ENCODE measurements at places on chromosomes 1 and 21.
A peak's percentile ranks its signal among the peaks of the same experiment; 100 is the strongest.

GRCh38 chr1:95927061-95927460 is 693.1 kb downstream of the RWDD3 start:
- DNase-seq, result no peak

GRCh38 chr1:17207966-17208418 is 3.1 kb downstream of the PADI1 start:
- DNase-seq, result peak; percentile 75

DNA sequence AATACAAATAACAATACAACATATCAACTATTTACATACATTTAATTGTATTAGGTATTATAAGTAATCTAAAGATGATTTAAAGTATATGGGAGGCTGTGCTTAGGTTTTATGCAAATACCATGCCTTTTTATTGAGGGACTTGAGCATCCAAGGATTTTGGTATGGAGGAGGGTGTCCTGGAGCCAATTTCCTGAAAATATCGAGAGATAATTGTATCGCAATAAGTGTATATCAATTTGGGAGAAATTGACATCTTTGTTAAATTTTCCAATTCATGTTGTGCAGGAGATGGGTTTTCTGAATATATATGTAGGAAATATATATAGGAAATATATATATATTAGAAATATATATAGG is 63.5 kb downstream of the ATP1A1 start:
- no peak for DNase-seq

- DNase-seq, result no peak
Observed at GRCh38 chr1:211153932-211154331, 20.0 kb upstream of the KCNH1 start.

DNA sequence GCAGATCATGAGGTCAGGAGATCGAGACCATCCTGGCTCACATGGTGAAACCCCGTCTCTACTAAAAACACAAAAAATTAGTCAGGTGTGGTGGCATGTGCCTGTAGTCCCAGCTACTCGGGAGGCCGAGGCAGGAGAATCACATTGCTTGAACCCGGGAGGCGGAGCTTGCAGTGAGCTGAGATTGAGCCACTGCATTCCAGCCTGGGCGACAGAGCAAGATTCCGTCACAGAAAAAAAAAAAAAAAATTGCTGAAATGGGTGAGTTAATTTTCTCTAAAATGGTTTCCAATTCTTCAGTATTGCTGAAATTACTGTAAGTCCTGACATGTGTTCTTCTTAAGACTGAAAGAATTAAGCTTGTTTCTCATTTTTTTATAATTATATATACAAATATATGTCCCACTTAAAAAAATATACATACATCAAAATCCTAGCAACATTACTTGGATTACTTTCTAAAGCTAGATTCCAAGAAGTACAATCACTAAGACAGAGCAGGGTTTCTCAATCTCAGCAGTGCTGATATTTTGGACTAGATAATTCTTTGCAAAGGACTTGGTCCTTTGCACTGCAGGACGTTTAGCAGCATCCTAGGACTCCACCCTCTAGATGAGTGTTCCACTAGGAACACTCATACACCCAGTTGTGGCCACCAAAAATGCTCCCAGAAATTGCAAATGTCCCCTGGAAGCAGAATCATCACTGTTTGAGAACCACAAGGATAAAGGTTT is 24.8 kb downstream of the ZNHIT6 start:
- no peak for DNase-seq

- DNase-seq, result no peak
Observed at GRCh38 chr1:25503551-25504426, 39.6 kb upstream of the LDLRAP1 start.

DNA sequence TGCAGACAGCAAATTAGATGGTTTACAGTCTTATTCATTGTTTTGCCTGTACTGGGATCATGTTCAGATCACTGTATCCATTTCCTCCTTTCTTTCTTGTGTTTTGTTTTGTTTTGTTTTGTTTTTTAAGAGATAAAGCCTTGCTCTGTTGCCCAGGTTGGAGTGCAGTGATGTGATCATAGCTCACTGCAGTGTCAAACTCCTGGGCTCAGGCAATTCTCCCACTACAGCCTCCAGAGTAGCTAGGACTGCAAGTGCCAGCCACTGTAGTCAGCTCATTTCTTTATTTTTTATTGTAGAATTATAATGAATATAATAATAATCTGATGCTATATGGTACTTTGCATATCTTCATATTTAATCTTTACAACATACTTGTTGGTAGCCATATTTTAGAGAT is 403.7 kb upstream of the B3GALT2 start:
- DNase-seq, result no peak

DNA sequence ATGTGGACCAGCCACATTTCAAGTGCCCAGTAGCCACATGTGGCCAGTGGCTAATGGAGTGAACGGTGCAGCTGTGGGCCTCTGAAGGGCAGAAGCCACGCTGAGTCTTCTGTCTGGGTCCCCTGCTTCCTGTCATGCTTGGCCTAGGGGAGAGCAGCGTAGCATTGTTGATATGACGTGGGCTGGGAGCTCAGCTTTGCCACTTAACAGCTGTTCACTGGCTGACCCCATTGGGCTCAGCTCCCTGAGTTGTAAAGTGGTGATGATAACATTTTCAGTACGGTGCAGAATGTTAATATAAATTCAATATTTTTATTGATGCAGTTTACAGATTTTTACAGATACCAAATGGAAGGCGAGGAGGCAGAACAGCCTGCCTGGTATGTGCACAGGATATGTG is 4.5 kb downstream of the PODN start:
- no peak for DNase-seq

GRCh38 chr1:11157867-11158266 is 31.3 kb upstream of the ANGPTL7 start:
- peak; percentile 11 for DNase-seq

DNA sequence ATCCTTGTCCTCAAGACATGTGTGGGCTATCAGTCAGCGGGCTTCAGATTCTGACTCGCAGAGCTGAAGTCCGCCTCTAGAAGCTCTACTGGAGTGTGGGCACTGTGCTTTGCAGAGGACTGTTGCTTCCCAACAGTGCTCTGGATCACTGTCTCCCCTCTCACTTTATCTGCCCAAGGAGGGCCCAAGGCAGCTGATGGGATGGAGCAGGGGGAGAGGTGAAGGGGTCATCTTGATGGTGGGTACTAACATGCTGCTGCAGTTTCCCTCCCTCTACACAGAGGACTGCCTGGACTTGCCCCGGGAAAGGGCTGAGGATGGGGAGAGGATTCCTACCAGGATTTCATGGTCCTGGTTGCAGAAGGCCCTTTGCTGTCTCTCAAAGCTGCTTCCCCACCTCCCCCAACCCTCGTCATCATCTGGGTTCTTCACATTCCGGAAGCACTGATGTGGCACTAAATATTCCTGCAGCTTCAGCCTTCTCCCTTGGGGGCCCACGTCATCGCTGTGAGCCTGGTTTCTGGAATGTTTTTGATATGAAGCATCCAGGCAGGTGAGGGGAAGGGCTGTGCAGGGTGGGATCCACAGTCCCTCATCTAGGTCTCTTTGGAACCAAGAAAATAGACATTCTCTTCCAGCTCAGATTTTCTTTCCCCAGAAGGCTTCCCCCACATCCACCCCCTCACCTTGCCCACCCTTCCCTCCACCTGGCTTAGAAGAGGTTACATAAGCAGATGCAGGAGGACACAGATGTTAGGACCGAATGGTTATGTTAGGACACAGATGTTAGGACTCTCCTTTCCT is 23.2 kb downstream of the NUAK2 start:
- peak; percentile 89 for DNase-seq

DNA sequence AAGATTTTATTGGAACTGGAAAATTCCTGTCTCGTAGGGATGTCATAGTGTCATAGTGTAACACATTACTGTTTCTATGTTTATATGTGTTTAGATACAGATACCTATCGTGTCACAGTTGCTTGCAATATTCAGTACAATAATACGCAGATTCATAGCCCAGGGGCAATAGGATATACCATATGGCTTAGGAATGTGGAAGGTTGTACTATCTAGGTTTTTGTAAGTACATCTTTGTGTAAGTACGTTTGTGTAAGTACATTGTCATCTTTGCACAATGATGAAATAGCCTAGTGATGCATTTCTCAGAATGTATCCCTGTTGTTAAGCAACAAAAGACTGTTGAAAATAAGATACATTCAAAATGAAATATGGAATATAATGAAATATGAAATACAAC is 68.9 kb downstream of the CAMTA1 start:
- no peak for DNase-seq

DNA sequence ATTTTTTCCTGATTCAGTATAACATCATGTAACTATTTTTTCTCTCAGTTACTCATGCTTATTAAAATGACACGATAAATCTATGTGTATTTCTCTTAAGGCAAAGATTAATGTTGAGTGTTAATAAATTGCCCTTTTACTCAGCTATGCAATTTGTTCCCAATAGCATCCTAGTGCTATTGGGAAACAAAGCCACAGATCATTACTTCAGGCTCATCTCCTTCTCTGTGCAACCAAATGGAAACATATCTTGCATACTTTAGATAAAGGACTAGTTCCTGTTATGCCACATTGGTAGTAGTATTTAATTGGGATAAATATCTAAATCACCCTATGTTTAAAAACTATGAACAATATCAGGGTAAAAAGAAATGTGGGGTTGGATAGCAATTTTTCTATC is 106.2 kb downstream of the PLPPR4 start:
- DNase-seq, result no peak

- no peak for DNase-seq
Observed at GRCh38 chr1:211684791-211685190, 9.4 kb upstream of the NEK2 start.

DNA sequence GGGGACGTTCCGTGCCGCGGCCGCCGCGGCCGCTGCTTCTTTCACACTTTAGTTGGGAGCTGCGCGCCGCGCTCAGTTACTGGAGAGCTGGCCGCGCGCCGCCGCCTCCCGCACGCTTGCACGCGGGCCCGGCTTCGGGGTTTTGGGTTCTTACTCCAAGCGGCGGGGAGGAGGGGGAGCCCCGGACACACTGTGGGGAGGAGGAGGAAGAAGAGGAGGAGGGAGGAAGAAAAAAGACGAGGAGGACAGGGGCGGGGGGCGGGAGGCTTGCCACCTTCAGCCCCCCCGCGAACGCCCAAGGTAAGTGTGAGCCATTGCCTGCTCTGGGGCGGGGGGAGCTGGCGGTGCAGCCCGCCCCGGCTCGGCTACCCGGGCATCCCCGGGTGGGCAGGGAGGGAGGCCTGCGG is 243 bp downstream of the C1orf21 start:
- DNase-seq, result no peak

GRCh38 chr1:229554886-229555621 is 3.5 kb downstream of the ABCB10 start:
- no peak for DNase-seq

- DNase-seq, result no peak
Observed at GRCh38 chr1:158246650-158247049, 7.6 kb upstream of the CD1A start.

DNA sequence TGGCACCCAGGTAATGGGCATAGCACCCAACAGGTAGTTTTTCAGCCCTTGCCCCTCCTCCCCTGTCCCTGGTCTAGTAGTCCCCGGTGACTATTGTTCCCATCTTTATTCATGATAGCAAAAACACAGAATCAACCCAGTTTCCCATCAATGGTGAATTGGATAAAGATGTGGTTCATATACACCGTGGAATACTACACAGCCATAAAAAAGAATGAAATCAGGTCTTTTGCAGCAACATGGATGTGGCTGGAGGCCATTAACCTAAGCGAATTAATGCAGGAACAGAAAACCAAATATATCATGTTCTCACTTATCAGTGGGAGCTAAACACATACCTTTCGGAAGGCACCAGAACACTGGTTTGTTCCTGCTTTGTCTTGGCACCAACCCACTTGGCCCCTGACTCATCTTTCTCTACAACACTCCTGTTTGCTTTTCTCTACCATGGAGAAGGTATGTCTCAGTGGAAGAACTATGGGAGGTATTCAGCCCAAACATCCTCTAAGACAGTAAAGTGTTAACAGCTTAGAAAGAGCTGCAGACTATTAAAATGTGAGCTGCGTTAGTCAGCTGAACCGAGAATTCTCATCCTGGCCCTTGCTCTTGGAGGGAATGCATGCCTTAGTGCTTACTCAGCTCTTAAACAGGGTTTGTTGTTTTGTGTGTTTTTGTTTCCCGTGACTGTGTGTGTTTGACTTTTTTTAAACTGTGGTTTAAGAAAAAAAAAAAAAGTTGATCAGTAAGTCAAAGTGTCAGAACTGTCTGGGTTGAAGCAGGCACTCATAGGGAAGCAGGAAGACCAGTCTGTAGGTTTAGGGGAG is 203.0 kb downstream of the TOMM20 start:
- DNase-seq, result peak; percentile 95

- no peak for DNase-seq
Observed at GRCh38 chr1:85568660-85569059, 11.9 kb upstream of the CCN1 start.

DNA sequence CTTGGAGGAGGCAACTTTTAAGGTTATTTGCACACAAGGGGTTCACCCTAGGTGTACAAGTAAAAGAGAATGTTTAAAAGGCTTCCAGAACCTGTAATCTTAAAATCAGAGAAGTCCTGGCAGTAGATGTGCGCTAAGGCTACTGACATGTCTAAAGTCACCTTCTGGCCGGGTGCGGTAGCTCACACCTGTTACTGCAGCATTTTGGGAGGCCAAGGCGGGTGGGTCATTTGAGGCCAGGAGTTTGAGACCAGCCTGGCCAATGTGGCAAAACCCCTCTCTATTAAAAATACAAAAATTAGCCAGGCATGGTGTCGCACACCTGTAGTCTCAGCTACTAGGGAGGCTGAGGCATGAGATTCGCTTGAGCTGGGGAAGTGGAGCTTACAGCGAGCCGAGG is 20.3 kb upstream of the DEGS1 start:
- no peak for DNase-seq

- DNase-seq, result no peak
Observed at GRCh38 chr1:80807981-80808380, 992.8 kb upstream of the ADGRL2 start.

DNA sequence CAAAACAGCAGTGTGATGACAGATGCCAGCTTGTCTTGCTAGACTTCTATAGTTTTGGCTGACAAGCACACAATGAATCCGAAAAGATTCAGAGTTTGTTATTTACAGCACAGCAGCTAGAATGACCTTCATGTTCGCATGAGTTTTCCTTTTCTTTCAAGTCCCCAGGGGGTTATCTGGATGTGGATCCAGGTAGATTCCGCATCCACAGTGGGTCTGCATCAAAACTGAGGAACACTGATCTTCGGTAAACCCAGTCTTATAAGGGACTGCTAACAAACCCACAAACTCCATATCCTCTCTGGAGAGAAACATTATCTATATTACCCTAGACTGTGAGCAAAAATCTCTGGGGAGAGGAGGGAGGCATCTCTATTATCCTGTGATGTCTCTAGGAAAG is 69.0 kb upstream of the DEPDC1 start:
- DNase-seq, result no peak

DNA sequence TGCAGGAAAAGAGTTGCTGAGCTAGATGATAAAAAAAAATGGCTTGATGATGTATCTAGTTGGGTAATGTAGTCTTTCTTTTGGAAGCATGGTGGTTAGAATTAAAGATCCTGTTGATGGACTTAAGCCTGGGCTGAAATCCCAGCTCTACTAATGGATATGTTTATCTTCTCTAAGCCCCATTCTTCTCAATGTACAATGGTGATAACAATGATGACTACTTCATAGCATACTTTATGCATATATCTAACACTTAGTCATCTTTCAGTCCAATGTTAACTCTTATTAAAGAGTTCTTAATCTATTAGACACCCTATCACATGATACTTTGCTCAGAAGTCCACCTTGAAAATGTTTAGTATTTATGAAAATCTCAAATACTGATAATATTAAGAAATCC is 189.5 kb downstream of the PLA2G4A start:
- DNase-seq, result no peak

All from HFF-Myc (cell line).